Renal cortical epithelial cell (primary cell): ENCODE measurements at places on chromosomes 16 and 17. TPM values are rescaled to one million over a fixed set of nuclear protein-coding genes. Genes with fewer than 3 reads are reported as not detected.

DNA sequence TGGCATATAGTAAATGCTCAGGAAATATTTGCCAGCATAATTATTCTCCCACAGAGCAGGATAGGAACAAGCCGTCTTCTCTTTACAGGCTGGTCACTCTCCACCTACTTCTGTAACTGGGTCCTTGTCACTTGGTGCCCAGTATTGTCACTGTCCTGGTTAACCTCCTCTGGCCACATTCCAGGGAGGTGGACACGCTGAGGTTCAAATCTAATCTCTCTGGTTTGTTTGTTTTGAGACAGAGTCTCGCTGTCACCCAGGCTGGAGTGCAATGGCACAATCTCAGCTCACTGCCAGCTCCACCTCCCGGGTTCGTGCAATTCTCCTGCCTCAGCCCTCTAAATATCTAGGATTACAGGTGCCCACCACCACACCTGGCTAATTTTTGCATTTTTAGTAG is 15.6 kb downstream of the SBK1 start:
- DNase-seq, result no peak

Gene CCL7
- total RNA-seq, result not detected in 2 replicates

GRCh38 chr17:2312736-2313135 is 9.0 kb downstream of the SRR start:
- DNase-seq, result no peak

GRCh38 chr16:68296291-68296690 is 14.5 kb downstream of the SLC7A6OS start:
- no peak for DNase-seq

DNA sequence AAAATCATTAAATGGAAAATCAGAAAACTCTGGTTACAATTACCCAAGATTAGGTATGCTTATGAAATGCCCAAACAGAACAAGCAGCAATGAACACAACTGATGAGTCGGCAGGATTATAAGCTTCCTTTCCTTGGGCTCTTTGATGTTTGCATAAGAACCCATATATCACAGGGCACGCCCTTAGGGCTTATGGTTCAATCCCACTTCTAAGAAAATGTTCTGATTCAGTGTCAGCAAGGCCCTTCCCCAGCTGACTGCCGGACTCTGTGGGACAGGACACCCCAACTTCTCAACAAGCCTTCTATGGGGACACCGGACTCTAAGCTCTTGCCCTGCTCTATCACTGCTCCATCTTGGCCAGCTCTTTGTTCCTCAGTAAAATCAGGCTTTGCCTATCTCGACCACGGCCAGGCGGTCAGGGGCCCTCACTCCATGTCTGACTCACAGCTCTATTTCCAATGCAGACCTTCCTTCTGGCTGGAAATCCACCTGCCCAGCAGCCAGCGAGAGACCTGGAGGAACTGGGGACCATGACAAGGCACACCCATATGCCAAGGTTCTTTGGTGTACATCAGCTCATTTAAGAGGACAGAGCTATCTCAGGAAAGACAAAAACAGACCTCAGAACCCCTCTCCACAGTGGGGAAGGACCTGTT is 26.8 kb downstream of the LITAFD start:
- DNase-seq, result no peak

- no peak for DNase-seq
These were observed 80.4 kb downstream of the COX10 start for GRCh38 chr17:14149751-14150150.

- no peak for DNase-seq
These were observed 6.4 kb upstream of the CD300LD start for GRCh38 chr17:74598346-74599022.

DNA sequence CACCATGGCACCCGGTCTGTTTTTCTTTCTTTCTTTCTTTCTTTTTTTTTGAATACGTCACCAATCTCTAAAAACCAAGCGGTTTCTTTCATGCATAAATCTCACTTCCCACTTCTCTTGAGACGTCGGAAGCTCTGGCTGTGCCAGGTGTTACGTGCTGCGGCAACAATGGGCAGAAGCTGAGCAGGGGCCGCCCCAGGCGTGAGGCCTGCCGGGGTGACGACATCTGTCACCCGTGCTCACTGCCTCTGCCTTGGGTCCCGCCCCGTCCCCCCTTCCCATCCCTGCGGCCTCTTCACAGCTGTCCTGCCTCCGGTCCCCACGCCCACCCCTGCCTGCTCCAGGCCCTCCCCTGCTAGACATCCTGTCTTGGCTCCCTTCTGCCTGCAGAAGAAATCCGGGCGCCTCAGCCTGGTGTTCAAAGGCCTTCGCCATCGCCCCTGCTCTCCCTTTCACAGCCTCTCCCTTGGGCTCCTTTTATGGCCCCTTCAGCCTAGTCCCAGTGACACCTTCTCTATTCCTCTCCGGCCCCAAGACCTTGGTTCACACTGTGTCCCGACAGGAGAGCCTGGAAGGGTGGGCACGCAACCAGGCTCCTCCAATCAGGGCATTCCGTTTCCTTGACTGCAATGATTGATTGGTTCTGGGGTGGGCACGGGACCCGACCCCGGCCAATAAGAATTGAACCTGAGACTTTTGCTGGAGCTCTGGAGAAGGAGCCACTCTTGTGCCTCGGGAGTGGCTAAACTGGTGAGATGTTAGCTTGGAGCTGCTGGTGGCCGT is 4.8 kb downstream of the P2RX1 start:
- DNase-seq, result no peak

Gene OTOA
- total RNA-seq, result 0.10 TPM in 1 of 2 replicates, not detected in the other

Gene KRT31
- not detected in 2 replicates for total RNA-seq

Gene SLFN12L
- total RNA-seq, result 0.05 TPM in 1 of 2 replicates, not detected in the other
